ENCODE measurements at places on chromosomes 3 and 15. TPM values are rescaled to one million over a fixed set of nuclear protein-coding genes. Genes with fewer than 3 reads are reported as not detected.

- no peak for DNase-seq
- H3K36me3 ChIP-seq, result no peaks in the 10 kb centered on the region
- H3K27ac ChIP-seq, result no peak overlapping the region
- H3K27me3 ChIP-seq, result no peaks in the 10 kb centered on the region
- no peaks in the 10 kb centered on the region for H3K4me1 ChIP-seq
These were observed 565.9 kb downstream of the PDCD6IP start for GRCh38 chr3:34364335-34364734.

DNA sequence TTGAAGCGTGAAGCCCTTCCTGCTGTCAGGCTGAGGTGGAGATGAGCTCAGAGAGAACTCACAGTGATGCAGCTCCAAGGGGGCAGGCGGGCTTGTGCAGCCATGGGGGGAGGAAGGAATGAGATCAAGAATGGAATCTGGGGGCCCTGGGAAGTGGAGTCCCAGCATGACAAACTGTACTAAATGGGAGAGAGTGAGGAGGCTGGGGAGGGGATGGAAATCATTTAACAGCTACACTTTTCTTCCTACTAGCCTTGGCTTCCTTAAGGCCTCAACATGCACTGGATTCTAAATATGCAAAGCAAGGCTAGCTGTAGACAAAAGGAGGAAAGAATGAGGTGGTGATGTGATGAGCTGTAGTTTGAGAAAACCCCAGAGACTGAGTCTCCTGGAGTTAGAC, 133.9 kb downstream of the EEFSEC start:
- DNase-seq, result no peak
- H3K4me1 ChIP-seq, result no peaks in the 10 kb centered on the region
- H3K27me3 ChIP-seq, result no peaks in the 10 kb centered on the region

DNA sequence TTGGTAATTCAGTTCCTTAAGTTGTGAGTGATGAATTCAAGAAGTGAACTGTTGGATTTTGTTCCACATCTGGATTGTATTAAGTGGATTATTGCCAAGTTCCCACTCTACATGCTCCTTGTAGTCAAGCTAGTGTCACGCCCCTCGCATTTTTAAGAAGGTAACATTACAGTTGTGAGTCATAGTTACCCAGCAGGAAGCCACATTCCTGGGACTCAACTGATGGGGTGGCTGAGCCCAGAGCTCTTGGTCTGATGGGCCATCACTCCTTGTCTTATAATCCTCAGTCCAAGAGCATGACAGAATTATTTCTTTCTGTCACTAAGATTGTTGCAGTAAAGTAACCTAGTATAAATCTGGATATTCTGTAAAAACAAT, 102.7 kb downstream of the PTPRG start:
- DNase-seq, result no peak
- no peak overlapping the region for H3K4me3 ChIP-seq
- H3K27me3 ChIP-seq, result no peaks in the 10 kb centered on the region
- no peaks in the 10 kb centered on the region for H3K4me1 ChIP-seq
- H3K36me3 ChIP-seq, result no peaks in the 10 kb centered on the region

GRCh38 chr3:156840826-156841689, 14.9 kb downstream of the LEKR1 start:
- no peaks in the 10 kb centered on the region for H3K4me1 ChIP-seq
- H3K4me3 ChIP-seq, result no peak overlapping the region
- H3K27ac ChIP-seq, result no peak overlapping the region
- no peaks in the 10 kb centered on the region for H3K36me3 ChIP-seq

DNA sequence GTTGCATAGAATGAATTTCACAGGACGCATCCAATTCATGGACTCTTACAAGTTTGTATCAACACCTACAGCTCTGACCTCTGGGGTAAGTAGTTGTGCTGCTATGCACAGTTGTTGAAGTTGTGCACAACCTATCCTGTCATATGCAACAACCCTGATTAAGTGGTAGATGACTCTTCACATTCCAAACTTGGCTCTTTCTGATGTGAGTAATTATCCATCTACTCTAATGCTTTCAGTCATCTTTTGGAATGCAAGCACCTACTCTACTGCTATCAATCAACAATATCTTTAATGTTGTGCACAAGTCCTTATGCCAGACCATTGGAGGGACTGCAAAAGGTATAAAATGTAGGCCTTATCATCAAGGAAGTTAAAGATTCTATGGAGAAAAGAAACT, 921.4 kb downstream of the MCTP2 start:
- H3K27me3 ChIP-seq, result no peaks in the 10 kb centered on the region
- H3K4me1 ChIP-seq, result no peaks in the 10 kb centered on the region
- H3K36me3 ChIP-seq, result no peaks in the 10 kb centered on the region
- DNase-seq, result no peak

DNA sequence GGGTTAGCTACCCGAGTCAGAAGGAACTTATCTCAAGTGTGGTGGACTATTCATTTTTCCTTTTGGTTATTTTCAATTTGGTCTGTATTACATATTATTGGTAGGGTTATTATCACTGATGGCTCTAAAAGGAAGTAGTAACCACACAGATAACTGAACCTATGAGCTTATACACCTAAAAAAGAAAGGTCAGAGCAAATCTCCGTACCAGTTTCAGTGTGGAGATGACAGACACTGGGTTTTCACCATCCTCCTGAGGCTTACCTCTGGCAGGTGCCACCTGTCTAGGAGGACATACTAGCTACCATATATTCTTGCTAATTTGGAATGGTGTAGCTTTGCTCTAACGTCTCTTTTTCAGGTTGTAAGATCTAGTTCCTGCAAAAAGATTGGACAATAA, 10.2 kb downstream of the GAP43 start:
- peaks cover 8% of the 10 kb centered on the region for H3K27me3 ChIP-seq
- H3K36me3 ChIP-seq, result no peaks in the 10 kb centered on the region
- H3K4me1 ChIP-seq, result no peaks in the 10 kb centered on the region
- DNase-seq, result no peak
- H3K27ac ChIP-seq, result no peak overlapping the region

DNA sequence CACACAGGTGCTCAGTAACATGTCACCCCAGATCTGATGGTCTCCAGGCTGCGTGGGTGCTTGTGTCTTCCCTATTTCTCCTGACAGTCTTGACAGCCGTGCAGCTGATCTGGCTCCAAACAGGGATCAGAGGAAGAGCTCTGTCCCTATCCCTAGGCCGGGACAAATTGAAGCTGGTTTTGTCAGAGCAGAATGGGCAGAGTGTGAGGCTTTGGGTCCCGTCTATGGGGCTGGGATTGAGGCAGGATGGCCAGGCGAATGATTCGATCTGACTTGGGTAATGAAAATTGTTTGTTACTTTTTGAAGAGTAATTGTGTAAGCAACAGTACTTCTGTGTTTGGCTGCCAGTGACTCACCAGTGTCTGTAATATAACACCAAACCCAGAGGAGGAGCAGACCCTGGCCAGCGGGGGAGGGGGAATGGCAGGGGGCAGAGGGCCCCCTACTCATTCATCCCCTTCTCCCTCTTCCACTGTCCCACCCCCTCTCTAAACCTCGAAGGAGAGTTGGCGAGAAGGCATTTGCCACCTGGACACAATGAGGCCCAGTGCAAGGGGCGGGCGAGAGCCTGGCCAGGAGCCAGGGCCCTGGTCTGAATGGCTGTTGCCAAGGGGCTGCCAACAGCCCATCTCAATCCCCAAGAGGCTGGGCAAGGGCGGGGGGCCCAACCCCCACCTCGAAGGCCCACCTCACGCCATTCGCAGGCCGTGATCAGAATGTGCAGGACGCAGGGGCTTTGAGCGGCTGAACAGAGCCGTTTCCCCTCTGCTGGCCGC, 4.9 kb upstream of the MAGEF1 start:
- H3K4me1 ChIP-seq, result peaks cover 6% of the 10 kb centered on the region
- no peaks in the 10 kb centered on the region for H3K36me3 ChIP-seq
- H3K27ac ChIP-seq, result no peak overlapping the region
- no peak for DNase-seq
- no peak overlapping the region for H3K4me3 ChIP-seq

DNA sequence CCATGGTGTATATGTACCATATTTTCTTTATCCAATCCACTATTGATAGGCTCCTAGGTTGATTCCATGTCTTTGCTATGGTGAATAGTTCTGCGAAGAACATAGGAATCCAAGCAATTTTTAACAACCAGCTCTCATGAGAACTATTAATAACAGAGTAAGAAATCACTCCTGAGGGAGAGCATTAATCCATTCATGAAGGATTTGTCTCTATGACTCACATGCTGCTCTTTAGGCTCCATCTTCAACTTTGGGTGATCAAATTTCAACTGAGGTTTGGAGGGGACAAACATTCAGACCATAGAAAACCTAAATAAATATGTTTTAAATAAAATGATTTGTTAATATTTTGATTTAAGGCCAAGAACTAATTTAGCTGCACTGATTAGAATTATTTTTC, 147.4 kb downstream of the NSUN3 start:
- no peak overlapping the region for H3K4me3 ChIP-seq
- H3K4me1 ChIP-seq, result no peaks in the 10 kb centered on the region
- H3K27me3 ChIP-seq, result no peaks in the 10 kb centered on the region
- H3K27ac ChIP-seq, result no peak overlapping the region

The DOCK3 gene
- 1.7 TPM for total RNA-seq

The ARGFX gene
- total RNA-seq, result not detected

The PLAAT1 gene
- total RNA-seq, result not detected

The TRPM1 gene
- not detected for total RNA-seq

The CEMIP gene
- not detected for total RNA-seq

The SHF gene
- total RNA-seq, result 1.7 TPM
